ENCODE measurements at places on chromosomes 6 and 20.

DNA sequence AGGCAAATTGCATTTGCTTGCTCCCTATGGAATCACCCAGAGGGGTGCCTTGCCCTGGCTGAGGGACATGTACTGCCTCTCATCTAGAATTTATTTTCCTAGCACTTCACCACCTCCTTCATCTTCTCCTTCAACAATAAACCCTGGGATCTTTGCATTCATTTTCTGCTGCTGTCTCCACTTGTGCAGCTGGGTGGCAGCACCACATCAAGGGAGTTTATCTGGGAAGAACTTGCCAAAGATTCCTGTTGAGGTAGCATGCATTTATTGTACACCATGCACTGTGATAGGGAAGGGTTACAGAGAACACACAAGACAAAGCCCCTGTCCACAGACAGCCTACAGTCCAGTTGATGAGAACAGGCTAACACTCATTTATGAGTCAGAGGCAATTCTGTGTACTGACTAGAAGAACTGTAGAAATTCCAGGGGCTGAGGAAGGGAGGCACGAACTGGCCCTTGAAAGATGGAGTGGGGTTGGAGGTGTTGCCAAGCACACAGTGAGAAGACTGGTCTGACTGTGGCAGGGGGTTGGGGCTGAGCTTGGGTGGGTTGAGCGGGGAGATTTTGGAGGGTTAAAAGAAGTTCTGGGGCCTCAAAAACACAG is 17.5 kb downstream of the C20orf173 start:
- no peak for DNase-seq

- DNase-seq = no peak
Measured at GRCh38 chr6:112037783-112038216, 16.1 kb upstream of the CCN6 start.

GRCh38 chr6:51462896-51463295 is 624.5 kb downstream of the PKHD1 start:
- DNase-seq = no peak

GRCh38 chr6:116364321-116364720 is 6.4 kb upstream of the DSE start:
- DNase-seq = no peak

DNA sequence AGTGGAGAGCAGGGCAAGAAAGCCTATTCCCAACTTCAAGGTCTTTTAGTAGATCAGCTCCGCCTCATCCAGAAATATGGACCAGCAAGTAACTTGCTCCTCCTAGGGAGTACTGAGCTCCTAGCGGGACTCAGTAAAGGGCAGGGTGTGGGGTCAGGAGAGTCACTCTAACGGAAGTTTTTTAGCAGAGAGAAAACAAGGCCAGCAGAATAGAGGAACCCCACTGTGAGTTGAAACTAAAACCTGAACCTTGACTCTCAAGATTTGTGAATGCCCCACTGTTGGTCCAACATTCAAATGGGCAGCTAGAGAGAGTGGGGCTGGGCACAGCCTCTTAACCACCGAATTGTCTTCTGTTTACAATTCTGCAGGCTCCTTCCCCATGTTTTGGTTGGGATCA is 244.8 kb downstream of the FARS2 start:
- DNase-seq = no peak

- no peak for DNase-seq
Measured at GRCh38 chr6:147222160-147222838, 18.1 kb downstream of the STXBP5 start.

GRCh38 chr20:53773792-53774401 is 180.3 kb upstream of the ZNF217 start:
- no peak for DNase-seq
